Activated T-helper 1 cell treated with Interleukin-2 at 50 U/mL for 16 hours (primary cell): ENCODE measurements at places on chromosomes 6 and 20.

- DNase-seq, result no peak
Observed at GRCh38 chr6:111701146-111701545, 95.5 kb upstream of the TRAF3IP2 start.

DNA sequence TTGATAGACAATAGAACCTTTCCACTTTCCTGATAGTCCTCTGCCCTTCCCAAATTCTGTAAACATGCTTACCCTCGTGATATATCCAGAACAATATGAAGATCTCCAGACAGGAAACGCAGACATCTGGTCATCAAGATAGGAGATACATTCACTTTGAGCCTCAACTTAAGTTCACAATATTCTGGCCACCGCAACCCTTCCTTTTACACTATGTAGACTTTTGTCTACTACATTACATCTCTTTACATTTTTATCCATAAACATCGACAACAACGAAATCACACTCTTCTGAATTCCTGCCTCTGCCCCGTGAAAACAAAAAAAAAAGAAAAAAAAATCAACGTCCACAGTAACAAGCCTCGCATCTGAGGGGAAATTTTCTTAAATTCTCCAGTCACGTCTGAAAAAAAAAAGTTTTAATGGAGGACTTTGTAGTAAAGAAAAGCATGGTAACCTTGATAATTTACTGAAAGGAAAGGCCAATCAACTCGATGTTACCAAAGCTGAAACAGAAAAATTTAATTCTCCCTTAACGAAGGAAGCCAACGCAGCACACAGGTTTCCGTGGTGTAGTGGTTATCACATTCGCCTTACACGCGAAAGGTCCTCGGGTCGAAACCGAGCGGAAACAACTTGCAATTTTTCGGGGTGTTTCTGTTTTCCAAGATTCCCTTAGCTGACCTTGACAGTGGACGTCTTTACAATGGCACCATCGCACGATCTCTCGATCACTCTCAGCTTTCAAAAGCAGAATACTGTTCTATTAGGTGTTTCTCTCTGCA is 21.8 kb downstream of the POM121L2 start:
- DNase-seq, result no peak

DNA sequence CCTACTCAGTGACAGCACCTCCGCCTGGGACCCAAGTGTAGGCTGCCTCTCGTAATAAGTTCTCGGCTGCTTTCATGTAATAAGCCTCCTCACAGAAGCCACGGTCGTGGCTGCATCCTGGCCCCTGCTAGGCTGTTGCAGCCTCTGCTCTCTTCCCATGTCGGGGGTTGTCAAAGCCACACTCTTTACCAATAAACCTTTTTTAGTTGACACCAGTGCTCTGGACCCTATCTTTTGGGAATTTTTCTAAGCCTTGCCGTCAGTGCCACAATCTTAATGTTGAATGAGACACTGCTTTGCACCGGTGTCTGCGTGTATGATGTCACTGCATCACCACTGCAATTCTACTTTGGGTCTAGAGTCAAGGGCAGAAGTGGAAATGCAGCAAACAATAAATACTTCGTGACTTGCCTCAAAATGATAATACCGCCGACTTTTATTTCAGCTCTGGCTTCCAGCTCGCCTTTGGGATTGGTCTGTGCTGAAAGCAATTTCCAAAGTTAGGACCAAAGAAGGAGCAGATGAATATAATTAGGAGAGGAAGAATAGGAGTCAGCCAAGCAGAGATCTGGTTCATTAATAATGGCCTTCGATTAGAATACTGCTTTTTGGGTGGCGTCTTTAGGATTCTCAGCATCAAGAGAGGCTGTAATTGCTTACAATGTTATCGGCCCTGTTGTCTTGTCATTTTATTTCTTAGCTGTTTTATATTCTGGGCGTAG is 57.6 kb upstream of the CCN6 start:
- DNase-seq, result no peak

DNA sequence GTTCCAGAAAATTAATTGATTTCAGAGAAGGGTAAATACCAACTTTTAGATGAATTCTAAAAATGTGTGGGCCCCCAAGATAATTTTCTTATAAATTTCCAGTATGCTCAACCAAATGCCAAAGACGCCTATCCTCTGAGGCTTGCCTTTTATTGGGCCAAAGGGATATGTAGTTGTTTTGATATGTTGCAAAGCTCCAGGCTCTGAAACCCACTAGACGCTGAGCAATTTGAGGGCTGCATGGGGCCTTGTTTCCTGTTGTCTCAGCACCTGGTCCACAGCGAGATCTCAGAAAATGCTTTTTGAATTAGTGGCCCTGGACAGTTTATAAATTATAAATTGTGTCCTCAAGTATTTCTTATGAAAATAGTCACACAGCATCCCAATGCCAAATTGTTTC is 397.2 kb downstream of the SAMD5 start:
- no peak for DNase-seq

DNA sequence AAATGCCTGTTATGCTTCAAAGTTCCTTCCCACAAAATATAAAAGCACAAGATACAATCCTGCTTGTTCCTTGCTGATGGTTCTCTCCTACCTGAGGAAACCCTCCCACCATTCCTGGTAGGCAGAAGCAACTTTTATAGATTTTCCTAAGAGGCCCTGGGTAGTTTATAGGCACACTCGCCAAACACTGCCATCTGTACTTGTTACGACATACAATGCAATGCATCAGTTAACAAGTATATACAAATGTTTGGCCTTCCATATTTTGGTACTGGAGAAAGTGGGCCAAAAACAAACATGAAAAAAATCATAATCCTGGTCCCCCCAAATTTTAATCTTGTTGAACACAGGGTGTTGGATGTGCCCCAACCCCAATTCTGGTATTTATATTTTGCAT is 16.6 kb downstream of the MCM9 start:
- no peak for DNase-seq

DNA sequence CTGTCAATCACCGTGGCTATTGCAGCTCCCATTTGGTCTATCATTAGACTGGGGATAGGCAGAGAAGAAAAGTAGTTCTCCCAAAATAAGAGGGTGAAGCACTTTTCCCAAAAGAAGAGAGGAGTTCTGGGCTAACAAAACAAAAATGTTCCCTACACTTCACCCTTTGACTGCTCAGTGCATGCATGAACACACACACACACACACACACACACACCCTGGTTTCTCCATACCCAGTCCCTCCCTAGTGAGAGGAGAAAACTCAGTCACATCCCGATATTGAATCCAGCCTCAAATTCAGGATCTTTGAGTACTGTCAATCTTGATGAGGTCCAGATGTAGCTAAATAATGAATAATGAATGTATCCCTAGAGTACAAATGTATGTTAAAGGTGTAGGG is 4.6 kb upstream of the TBPL1 start:
- no peak for DNase-seq

DNA sequence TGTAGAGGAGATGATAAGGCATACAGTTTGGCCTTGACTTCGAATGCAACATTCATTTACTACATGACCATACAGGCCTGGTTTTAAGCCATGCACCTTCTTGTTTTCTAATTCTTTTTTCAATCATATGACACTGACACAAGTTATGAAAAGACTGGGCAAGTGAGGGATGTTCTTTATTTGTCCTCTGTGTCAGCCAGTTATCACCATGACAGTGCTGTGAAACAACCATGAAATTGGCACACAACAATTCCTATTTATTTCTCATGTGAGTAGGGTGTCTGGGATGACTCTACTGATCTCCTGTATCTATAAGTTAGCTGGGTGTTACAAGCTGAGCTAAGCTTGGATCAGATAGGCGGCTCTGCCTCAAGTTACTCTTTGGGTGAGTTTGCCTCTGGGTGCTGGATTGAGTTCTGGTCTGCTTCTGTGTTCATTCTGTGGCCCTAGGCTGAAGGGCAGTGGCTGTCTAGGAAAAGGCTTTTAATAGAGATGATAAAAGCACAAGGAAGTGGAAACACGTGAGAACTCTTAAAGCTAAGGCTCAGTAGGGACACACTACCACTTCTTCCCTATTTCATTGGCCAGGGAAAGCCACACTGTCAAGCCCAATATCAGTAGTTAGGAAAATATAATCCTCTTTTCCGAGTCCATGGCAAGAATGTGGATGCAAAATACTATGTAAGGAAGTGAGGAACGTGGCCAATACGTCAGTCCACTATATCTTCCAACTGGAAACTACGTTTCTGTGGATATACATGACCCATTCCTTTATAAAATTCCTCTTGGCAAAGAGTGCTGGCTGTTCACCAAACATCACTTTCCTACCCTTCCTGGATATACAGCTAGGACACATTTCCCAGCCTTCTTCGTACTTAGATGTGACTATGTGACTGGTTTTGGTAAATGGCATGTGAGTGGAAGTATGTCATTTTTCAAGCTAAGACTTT is 126.2 kb upstream of the RNF24 start:
- DNase-seq, result no peak

GRCh38 chr6:11760015-11760473 is 18.6 kb downstream of the ADTRP start:
- no peak for DNase-seq

GRCh38 chr6:27809939-27810767 is 102.0 kb downstream of the OR2B2 start:
- DNase-seq, result peak; percentile 50

- no peak for DNase-seq
Observed at GRCh38 chr20:44018259-44018941, 103.7 kb downstream of the TOX2 start.

DNA sequence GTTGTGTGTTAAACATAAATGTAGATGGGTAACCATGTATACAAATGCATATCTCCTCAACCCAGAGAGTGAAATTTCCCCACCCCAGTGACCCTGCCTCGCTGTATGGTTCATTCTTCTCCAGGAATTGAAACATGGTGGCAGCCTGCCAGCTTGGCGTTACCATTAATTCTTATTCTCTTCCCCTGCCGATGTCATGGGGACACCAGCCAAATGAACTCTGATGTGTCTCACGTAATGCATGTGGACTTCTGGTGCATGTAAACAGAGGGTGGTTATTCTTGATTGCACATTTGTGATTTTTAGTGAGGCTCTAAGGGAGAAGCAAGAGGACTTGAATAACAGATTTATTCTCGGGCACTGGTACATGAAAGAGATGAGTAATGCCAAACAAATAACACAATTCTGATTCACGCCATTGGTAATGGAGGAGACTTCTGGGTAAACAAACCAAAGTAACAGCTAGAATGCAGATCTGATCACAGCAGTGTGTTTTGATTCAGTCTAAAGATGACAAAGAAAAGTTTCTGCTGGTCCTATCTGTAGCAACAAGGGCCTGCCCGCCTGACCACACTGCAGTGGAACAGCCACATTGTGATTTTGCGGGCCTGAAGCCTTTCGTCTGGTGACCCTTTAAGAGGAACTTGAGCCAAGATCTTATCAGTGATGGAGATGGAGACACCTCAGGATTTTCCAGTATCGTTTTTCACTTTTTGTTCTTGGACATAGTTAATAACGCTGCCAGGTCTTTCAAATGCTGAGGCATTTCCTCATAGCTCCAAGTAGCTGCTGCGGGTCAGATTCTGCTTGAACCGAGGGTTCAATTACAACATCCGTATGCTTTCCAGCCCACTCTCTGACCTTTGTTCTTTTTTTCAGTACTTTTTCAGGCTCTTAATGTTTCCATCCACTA is 171.8 kb upstream of the AKAP12 start:
- DNase-seq, result no peak

GRCh38 chr6:143405373-143406154 is 44.9 kb downstream of the ADAT2 start:
- DNase-seq, result no peak

DNA sequence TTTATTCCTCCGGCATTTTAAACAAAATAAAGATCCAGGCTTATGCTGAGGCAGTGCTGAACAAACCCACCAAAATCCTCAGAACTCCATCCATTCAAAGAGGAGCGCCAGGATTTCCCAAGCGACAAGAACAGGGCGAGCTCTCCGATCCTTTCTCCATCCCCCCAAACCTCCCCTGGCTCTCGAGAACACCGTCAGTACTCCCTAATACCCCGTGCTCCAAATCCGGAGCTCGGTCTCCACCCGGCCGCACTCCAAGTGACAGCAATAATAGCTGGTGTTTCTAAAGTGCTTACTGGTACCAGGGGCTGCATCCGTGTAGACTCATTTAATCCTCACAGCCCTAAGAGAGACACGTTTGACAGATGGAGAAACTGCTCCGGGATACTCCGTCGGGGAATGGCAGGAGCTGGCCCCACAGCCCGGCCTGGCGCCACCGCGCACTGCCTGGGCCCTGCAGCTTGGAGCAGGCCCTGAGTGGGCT is 277.1 kb upstream of the QKI start:
- DNase-seq, result no peak

DNA sequence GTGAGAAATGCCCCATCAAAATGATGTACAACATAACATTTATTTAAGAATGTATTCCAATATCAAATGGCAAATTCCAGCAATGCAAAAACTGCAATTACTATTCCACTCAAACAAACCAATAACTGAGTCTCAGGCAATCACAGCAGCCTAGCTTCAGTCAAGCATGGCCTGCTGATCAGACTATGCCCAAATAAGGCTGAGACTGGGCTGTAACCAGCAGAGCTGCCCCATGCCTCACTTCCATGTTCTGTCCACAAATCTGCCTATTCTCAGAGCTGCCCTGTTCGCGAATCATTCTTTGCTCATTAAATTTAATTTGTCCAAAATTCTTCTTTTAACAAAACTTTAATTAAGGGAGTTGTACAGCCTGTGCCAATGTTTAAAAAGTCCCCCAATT is 155.4 kb downstream of the FNDC1 start:
- no peak for DNase-seq

DNA sequence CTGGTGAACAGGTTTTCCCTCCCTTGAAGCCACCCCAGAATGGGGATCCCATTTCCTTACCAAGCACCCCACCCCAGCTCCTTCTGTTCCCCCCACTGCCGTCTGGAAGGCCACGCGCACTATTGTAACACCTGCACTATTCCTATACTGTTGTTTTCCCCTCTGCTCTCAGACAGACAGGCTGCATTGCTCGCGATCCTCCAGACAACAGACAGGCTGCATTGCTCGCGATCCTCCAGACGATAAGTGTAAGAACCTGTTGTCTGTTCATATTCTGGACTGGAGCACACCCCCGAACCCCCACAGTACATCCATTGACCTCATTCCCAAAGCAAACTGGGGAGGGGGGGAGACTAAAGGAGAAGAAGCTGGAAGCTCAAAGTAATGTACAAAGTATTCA is 72.7 kb downstream of the LY86 start:
- DNase-seq, result no peak

DNA sequence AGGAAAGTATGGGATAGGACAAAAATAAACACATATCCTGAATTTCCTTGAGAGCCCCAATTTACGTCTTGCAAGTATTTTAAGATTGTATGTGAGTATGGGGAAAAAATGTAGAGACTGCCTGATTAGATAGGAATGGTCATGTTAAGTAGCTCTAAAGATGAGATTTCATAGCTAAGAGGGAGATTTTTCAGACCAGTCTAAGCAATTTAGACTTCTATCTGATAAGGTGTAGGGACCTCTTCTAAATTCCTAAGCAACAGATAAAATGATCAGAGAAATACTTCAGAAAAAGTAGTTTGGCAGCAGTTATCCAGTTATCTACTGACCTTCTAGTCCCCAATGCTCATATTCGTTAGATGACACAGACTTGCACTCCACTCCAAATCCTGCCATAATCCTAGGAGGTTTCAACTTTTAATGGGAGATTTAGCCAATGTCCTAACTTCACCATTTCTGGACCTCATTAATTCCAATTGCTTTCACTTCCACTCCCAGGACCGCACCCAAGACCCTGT is 90.0 kb downstream of the FILIP1 start:
- DNase-seq, result no peak

- no peak for DNase-seq
Observed at GRCh38 chr6:27237089-27237803, 10.3 kb upstream of the PRSS16 start.

- no peak for DNase-seq
Observed at GRCh38 chr20:37989601-37990295, 43.5 kb downstream of the TTI1 start.
